ENCODE measurements at places on chromosomes 16 and 17. TPM values are rescaled to one million over a fixed set of nuclear protein-coding genes. Genes with fewer than 3 reads are reported as not detected.

- H3K27me3 ChIP-seq = no peaks in the 10 kb centered on the region
- H3K27ac ChIP-seq = no peak overlapping the region
- peaks cover 27% of the 10 kb centered on the region for H3K36me3 ChIP-seq
- DNase-seq = no peak
- H3K4me3 ChIP-seq = no peak overlapping the region
These were observed 13.1 kb downstream of the SLC16A6 start for GRCh38 chr17:68277807-68278206.

DNA sequence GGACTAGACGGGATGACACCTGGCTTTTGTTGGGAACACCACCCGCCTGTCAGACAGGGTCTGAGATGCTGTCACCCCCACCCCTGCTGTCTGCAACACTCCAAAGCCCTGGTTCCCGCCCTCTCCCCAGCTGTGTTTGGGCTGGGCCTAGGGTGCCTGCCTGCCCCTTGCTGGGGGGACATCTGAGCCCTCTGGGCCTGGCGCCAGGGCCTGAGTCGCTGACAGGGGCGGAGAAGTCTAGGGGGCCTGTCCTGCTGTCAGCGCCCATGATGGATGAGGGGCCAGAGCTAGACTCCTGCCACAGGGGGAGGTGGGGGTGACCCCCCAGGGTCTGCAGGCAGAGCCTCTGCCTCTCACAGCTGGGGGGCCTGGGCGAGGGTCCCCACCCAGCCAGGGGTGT is 7.6 kb upstream of the PKMYT1 start:
- no peak for DNase-seq
- H3K36me3 ChIP-seq = no peaks in the 10 kb centered on the region
- peaks cover 9% of the 10 kb centered on the region for H3K4me1 ChIP-seq
- H3K27me3 ChIP-seq = peaks cover 3% of the 10 kb centered on the region

DNA sequence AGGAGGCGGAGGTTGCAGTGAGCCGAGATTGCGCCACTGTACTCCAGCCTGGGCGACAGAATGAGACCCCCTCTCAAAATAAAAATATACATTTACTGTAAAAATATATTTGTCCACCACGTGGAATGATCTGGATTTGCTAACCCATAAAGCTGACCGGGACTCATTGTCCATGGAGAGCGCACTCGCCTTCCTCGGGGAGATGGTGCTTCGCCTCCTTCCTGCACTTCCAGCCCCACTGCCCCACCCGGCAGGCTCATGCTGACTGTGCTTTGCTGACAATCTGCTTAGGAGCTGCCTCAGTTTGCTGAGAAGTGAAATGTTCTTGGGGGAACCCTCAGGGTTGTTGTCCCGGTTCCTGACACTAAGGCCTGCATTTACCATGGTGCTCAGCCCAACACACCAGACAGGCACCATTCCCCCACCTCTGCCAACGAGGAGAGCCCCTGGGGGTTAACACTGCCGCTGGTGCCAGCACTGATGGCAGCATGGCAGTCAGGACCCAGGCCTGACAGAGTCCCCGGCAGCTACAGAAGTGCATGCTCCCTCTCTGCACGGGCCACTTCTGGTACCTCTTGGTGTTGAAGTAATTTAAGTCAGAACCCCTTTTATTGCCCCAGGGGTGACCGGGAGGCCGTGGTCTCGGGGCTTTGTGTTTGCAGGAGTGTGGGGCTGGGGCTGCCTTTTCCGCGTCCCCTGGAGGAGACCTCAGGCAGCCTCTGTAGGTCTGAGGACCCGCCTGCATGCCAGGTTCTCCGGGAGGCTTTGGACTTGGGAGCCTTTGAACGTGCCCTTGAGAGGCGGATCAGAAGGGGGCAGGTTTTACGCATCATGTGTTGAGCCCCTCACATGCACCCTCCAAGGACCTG is 2.5 kb downstream of the NUBP2 start:
- H3K4me1 ChIP-seq = peaks cover 24% of the 10 kb centered on the region
- DNase-seq = no peak
- peak overlapping the region; percentile 24 for H3K4me3 ChIP-seq
- no peak overlapping the region for H3K27ac ChIP-seq
- no peaks in the 10 kb centered on the region for H3K27me3 ChIP-seq

GRCh38 chr16:58267524-58268243 is 27.1 kb downstream of the PRSS54 start:
- H3K4me3 ChIP-seq = no peak overlapping the region
- H3K27ac ChIP-seq = no peak overlapping the region
- H3K36me3 ChIP-seq = peaks cover 2% of the 10 kb centered on the region
- peaks cover 5% of the 10 kb centered on the region for H3K4me1 ChIP-seq
- DNase-seq = no peak

GSE1 gene
- 37.8 TPM for total RNA-seq

RRAD gene
- total RNA-seq = not detected

GRCh38 chr17:45248132-45248957 is 13.5 kb downstream of the SPATA32 start:
- peaks cover 51% of the 10 kb centered on the region for H3K36me3 ChIP-seq
- peak overlapping the region; percentile 89 for H3K27ac ChIP-seq
- H3K27me3 ChIP-seq = no peaks in the 10 kb centered on the region
- H3K4me3 ChIP-seq = peak overlapping the region; percentile 90
- peak; percentile 63 for DNase-seq
- peaks cover 34% of the 10 kb centered on the region for H3K4me1 ChIP-seq

DNA sequence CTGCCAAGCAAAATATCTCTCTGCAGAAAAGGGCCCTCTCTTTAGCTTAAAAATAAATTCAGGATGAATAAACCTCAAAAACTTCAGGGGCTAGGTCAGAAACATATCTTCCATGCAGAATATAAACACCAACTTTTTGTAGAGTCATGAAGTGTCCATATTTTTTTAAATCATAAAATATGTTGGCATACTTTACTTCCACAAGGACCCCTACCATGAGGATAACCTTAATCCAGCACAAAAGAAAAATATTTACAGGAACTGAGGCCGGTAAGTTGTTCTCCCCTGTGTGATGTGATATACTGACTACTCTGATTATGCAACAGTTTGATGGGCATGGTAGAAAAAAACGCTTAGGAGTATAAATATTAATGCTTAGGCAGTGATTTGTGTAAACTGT is 264.8 kb upstream of the CDH11 start:
- no peak overlapping the region for H3K4me3 ChIP-seq
- H3K27ac ChIP-seq = no peak overlapping the region
- DNase-seq = no peak
- no peaks in the 10 kb centered on the region for H3K36me3 ChIP-seq
- H3K27me3 ChIP-seq = no peaks in the 10 kb centered on the region
